ENCODE measurements at places on chromosomes 7 and 10. TPM values are rescaled to one million over a fixed set of nuclear protein-coding genes. Genes with fewer than 3 reads are reported as not detected.

The GRID2IP gene
- 0.33 TPM for total RNA-seq

The STEAP2 gene
- total RNA-seq: 8.8 TPM

The SPAM1 gene
- not detected for total RNA-seq

The DEPP1 gene
- total RNA-seq: 0.28 TPM

The BAG3 gene
- 8.4 TPM for total RNA-seq

Data from H7 (cell line).